Ovary (tissue), 10 donors: ENCODE measurements at places on chromosomes 3 and 15. TPM values are rescaled to one million over a fixed set of nuclear protein-coding genes. Genes with fewer than 3 reads are reported as not detected.

DNA sequence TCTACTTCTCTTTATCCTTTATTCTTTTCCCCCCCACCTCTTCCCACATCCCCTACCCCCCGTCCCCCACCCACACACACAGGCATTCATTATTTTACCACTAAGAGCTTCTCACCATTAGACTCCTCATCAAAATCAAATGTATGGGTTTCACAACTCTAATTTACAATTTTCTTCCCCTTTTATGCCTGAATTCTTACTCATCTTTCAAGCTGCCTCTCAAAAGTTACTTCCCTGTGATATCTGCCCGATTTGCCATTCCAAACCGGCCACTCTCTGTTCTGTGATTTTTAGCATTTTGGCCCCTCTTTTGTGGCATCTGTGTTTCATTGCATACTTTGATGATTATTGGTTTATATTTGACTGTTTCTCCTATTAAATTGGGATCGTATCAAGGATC, 42.2 kb downstream of the SLC9A9 start:
- no peak for DNase-seq

DNA sequence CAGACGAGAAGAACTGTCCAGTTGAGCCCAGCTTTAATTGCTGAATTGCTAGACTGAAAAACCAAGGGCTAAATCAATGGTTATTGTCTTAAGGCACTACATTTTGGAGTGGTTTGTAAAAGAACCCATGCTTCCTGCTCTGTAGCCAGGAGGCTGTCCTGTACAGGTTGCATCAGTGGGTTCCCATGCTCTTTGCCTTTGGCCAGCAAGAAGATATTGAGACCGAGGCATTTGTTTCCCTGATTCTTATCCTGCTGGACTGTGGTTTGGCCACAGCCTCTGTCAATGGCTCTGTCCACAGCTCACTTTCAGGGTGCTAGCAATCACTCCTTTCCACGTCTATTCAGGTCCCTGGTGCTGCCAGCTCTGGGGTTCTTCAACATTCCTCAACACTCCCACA, 89.6 kb downstream of the FAM43A start:
- DNase-seq, result no peak

- DNase-seq, result no peak
Measured at GRCh38 chr3:139491966-139492365, 15.7 kb upstream of the RBP2 start.

The MED12L gene
- polyA plus RNA-seq, result 0.20 TPM
